ENCODE measurements at places on chromosomes 7 and 10. TPM values are rescaled to one million over a fixed set of nuclear protein-coding genes. Genes with fewer than 3 reads are reported as not detected.

- no peak for DNase-seq
Measured at GRCh38 chr10:30985512-30985911, 46.2 kb downstream of the ZNF438 start.

Gene SYNPO2L
- 0.10 TPM for total RNA-seq

Gene AKR1C3
- 192 TPM for total RNA-seq

Gene UPK3BL2
- 9.9 TPM for total RNA-seq

Gene HOXA6
- 3.1 TPM for total RNA-seq

Gene FAM180A
- total RNA-seq: 4.8 TPM

- no peak for DNase-seq
Measured at GRCh38 chr7:133429371-133429770, 176.5 kb downstream of the EXOC4 start.

GRCh38 chr10:74255888-74256357, 104.9 kb downstream of the ADK start:
- no peak for DNase-seq

Gene HOXA9
- total RNA-seq: 10.4 TPM

GRCh38 chr10:72226418-72227027, 10.4 kb upstream of the ASCC1 start:
- peak; percentile 30 for DNase-seq

DNA sequence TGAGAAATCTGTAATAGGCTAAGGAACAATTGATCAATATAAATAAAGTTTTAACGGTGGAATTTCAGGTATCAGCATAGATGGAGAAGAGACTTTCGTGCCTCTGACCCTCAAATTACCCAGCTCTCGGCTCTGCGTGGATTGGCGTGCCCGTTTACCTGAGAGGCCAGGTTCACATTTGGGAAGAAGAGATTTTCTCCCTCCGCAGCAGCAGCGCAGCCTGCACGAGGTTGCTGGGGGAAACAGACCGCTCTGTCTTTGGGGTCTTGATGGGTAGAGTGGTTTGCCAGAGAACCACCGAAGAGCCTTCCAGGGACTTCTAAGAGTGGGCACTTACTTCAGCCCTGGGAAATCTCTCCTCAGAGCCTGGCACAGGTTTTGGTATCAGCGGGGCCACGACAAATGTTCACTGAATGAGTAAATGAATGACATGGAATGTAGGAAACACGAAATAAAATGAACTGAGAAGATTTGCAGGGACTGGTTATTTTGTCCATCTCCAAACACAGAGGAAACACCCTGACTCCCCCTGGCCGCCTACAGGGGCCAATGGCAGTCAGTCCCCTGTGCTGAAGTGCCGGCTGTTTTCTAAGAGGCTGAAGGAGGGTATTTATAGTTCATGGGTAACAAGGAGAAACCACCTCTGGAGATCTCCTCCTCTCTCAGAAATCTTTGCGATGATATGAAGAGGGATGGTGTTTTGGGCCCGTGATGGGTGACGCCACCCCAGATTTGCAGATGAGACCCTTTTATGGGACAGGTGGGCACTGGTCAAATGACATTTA, 338.5 kb downstream of the ADARB2 start:
- DNase-seq: peak; percentile 43

- DNase-seq: peak; percentile 91
Measured at GRCh38 chr10:80535671-80536360, 1.9 kb upstream of the SH2D4B start.

Gene NUTM2B
- 0.48 TPM for total RNA-seq

Gene ZNF488
- total RNA-seq: 0.10 TPM

DNA sequence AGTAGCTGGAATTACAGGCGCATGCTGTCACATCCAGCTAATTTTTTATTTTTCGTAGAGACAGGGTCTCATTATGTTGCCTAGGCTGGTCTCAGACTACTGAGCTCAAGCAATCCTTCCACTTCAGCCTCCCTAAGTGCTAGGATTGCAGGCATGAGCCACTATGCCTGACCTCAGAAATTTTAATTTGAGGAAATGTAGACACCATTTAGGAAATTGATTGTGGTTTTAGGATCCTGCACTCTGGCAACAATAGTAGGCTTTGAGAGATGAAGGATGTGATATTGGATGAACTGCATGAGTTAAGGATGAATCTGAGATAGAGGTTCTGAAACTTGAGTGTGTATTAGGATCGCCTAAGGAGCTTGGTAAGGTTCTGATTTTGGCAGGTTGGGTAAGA, 66.5 kb downstream of the PPP1R9A start:
- no peak for DNase-seq

DNA sequence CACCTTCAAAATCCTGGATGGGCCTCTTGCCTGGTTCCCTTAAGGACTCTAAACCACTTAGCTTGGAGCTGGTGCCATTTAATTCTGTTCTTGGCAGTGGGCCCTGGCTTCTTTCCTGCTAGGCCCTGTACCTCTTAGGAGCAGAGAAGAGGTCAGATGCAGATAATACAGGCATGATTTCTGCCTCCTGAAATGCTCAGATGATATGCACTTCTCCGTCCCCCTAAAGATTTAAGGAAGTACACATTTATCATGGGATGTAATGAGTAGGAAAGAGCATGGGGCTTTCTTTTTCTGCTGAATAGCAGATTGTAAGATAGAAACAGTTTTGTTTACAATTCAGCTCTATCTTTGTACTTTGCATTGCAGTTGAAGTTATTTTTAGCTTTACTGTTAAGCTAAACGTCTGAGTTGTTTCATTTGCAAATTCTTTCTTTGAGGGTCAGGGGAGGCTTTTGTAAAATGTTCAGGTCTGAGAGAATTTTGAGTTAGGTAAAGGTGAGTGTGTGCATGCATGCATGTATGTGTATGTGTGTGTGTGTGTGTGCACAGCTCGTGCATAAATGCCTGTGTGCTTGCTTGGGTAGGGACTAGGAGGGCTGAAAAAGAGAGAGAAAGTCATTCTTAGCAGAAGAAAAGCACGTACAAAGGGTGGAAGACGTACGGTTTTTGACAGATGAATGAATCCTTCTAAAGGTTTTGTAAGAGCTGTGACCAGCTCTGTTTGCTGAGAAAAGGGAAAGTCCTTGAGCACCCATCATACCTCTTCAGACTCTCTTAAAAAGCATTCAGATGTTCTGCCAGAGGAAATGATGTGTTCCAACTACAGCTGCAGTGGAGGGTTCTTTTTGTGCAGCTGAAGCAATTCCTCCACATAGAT, 364.2 kb downstream of the AUTS2 start:
- no peak for DNase-seq

- DNase-seq: no peak
Measured at GRCh38 chr7:143237366-143237765, 15.5 kb downstream of the TAS2R40 start.

Gene GLUD1
- 127 TPM for total RNA-seq

GRCh38 chr10:10804998-10805740, 212.5 kb upstream of the CELF2 start:
- no peak for DNase-seq

DNA sequence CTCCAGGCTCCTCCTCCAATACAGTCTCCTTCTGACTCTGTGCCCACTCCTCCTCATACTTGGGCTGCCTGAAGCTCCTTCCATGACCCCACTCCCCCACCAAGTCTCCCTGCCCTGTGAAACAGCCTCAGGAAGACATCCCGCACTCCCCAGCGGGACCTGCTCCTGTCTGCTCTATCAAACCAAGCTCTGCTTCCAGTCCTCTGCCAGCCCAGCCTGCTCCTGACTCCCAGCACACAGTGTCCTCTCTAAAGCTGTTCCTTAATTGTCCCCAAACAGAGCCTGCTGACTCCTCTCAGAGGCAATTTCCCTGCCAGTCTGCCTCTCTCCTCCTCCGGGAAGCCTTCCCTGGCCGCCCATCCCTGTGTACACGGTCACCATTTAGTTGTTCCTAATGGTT, 9.9 kb downstream of the POLL start:
- no peak for DNase-seq

- DNase-seq: no peak
Measured at GRCh38 chr10:80324086-80324485, 32.5 kb downstream of the DYDC1 start.

Gene SLC29A4
- 38.2 TPM for total RNA-seq

DNA sequence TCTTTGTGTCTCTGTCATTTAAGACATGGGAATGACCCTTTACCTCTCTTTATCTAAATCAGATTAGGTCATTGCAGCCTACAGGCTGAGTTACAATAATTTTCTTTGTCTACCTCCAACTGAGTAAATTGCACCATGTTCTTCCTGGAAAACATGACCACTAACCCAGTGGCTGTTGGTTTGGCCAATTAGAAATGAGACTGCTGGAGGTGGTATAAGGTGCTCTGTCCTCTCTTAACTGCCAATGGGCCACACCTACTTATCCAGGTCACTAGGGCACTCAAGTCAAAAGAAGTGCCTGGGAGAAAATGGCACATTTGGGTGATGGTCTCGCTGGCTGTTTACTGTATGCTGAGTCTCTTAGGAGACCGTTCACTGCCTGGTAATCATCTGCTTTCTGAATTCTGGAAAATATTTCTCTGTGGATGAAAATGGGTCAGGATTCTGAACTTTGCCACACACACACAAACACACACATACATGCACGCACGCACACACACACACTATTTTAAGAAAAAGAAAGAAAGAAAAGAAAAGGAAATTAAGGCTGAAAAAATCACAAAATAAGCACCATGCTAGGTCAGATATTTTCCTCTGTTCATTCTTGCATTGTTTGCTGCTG, 16.4 kb downstream of the STAMBPL1 start:
- no peak for DNase-seq

Gene ZNF25
- 17.1 TPM for total RNA-seq

DNA sequence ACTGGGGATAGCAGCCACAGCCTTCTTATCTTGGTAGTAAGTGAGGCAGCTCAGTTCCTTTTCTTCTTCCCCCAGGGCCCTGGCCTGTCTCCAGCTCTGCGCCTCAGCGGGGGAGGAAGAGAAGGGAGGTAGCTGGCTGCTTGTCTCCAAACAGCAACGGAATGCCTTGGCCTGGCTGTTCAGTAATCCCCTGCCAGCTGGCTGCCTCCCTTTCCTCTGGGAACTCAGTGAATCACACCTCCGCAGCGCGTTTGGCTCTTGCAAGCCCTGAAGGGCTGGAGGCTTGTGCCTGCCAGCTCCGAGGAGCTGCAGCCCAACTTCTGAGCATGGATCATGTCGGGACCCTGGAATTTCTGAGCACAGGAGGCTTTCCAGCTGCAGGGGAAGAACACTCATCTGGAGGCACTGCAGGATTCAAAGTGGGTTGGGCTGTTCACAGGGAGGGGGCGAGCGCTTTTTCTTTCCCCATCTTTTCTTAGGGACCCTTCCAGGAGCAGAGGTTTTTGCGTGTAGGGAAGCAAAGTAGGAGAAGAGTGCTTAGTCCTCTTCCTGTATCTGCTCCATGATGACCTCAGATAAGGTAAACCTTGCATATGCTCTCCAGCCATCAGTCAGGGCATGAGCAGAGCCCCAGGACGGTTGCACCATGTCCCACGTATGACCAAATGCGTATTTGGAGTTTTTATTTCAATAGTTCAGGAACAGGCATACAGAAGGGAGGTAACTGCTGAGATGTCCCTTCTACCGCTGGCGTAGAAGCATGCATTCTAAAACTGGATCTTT, 253.2 kb upstream of the INHBA start:
- DNase-seq: peak; percentile 93

GRCh38 chr10:822661-823367, 108.7 kb downstream of the LARP4B start:
- peak; percentile 30 for DNase-seq

DNA sequence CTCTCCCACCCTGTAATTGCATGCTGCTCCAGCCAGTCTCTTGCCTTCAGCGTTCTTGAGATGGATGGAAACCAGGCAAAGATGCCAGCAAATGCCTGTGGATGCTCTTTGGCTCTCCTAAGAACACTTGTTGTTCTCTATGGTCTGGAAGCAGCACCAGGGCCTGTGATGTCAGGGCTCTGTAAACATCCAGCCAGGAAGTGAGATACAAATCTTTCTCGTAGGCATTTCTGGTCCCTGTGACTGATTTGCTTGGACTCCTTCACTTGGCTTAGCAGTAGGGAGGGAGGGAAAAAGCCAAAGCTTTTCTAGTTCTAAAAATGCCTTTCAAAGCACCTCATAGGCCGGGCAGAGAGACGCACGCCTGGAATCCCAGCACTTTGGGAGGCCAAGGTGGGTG, 201.3 kb downstream of the REEP3 start:
- DNase-seq: no peak

Gene GRM3
- not detected for total RNA-seq

DNA sequence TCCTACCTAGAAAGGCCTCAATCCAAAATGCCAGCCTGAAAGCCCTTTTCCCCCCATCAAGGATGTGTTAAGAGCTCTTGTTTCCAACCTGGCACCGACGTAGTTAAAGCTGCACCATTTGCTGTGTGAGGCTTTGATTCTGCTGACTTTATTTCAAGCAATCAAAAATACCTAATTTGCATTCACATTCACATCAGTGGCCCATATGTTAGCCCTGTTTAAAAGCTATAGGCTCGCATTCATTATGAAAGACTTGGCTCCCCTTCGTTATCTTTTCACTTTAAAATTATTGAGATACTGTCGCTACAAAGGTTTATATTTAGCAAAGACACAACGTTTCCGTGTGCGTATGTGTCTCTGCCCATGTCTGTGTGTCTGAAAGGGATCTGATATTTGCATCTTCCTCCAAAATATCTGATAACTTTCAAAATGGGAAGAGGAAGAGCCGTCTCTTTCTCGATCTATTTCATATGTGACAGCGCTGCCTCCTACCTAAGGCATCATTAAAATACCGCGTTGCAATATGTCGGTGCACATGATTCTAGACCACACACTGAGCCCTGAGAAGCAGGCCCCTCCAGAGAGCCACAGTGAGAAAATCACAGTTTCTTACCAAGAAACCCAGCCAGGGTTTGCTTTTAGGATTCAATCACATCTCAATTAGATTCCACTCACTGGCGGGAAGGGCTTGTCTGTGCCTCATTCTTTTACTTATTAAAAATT, 57.1 kb upstream of the ITPRID1 start:
- no peak for DNase-seq

Gene SPAM1
- not detected for total RNA-seq

DNA sequence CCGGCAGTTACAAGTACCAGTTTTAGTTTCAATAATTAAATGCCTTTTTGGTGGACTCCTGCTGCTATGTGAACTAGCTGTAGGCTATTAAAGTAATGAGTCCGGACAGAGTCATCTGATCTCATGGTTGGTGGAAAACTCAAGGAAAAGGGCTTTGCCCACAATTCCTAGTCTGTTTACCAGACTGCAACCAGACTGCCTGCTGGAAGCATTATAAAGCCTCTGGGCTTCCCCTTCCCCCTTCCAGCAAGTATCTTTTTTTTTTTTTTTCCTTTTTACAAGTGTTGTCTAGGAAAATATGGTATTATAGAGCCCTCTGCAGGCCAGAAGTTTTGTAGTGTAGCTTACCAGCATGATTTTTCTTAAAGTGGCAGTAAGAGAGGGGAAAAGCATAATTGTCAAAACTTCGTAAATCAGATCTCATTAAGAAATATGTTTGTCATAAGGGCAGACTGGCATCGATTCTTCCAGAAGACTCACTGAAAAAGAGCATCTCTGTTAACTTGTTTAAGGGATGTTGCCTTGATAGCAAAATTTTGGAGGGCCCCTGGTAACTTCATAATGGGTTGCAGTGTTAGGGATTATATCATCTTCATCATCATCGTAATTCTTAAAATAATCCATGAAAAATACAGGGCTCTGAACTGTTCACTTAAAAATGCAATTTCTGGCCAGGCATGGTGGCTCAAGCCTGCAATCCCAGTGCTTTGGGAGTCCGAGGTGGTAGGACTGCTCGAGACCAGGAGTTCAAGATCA, 181.3 kb downstream of the TAX1BP1 start:
- no peak for DNase-seq

- DNase-seq: no peak
Measured at GRCh38 chr7:95046494-95047240, 139.3 kb downstream of the PPP1R9A start.

- no peak for DNase-seq
Measured at GRCh38 chr10:61899069-61899531, 2.4 kb upstream of the ARID5B start.

GRCh38 chr10:126263006-126263676, 125.1 kb downstream of the ADAM12 start:
- no peak for DNase-seq

All from mesenteric fat pad (tissue), 1 donor.